Stimulated activated naive CD4-positive, alpha-beta T cell (primary cell): ENCODE measurements at places on chromosomes 2 and 18.

DNA sequence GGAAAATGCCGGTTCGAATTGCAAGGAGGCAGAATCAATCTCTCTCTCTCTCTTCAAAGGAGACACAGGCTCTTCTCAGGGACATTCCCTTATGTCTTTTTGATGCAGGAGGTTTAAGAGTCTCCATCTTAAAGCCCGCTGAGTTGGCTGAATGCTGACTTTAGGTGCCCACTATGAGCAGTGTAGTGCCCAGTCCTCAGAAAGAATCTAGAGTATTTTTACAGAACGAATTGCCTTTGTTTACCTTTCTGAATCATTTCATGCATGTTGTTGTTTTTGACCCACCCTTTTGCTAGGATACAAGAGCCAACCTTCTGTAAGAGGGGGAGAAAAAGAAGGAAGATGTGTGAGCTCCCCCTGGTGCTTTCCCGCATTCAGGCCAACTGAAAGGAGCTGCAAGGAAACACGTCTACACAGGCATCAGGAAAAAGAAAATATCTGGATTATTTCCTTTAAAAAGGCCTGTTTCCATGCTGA is 193.5 kb upstream of the TCF4 start:
- DNase-seq, result no peak

DNA sequence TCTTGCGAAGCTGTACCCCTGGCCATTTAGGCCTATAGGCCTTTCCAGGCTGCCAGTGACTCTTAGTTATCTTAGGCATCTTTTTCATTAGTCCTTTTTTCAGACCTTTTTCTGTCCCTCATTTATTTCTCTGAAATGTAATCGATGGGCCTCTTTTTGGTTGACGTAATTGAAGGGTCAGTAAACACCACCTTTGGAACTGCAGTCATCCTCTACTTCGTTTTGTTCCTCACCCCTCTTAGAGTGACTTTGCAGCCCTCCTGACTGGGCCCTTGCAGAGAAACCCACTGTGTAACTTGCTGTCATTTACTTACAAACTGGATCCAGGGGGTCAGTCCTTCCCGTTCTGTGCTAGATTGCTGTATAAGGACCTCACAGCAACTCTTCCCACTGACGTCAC is 23.2 kb downstream of the CENPO start:
- no peak for DNase-seq

DNA sequence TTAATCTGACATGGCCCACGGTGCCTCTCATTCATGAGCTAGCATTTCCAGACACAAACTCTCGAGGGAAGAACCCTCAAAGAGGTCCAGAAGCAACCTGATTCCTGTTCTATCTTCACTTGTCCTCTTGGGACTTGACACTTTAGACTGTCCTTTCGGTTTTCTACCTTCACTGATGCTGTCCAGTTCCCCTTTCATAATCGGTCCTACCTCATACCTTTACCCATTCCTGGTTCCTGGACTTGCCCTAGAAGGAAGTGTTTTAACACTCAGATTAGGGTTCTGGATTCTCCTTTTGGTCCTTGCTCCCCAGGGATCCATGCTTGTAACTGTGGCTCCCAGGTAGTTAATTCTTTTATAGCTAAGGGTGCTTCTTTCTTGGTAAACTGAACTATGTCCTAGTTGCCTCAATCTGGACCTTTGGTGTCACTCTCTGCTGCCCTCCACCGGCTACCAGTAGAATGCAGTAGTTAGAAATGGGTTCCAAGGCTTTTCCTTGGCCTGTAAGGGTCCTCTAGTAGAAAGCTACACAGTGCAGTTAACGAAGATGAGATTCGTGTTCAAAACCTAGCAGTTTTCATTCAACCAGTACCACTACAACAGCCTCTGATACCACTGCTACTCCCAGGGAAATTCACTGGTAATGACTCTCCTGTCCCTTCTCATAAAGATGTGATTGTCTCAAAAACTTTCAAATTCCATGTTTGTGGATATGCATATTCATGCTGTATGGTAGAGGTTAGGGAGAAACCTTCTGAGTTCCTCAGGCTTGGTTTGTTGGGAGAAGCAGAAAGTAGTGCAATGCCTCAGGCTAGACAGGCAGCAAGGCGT is 178.1 kb upstream of the CYP26B1 start:
- no peak for DNase-seq

- DNase-seq, result no peak
These were observed 28.7 kb downstream of the CNTNAP5 start for GRCh38 chr2:124053796-124054195.

DNA sequence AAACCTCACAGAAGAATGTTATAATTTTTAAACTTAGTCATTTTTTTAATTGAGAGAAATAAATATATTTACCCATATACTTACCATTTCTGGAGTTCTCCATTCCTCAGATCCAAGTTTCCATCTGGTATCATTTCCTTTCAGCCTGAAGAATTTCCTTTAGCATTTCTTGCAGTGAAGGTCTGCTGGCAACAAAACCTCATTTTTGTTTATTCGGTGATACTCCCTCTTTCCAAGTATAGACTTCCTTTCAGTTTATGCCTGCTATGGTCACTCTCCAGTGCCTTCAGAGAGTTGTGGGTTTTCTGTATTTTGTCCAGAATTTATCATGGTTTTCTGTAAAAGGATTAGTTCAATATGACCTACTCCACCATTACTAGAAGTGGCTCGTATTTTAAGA is 17.0 kb downstream of the WDPCP start:
- no peak for DNase-seq

GRCh38 chr18:3623769-3624545 is 174.0 kb downstream of the TGIF1 start:
- no peak for DNase-seq

DNA sequence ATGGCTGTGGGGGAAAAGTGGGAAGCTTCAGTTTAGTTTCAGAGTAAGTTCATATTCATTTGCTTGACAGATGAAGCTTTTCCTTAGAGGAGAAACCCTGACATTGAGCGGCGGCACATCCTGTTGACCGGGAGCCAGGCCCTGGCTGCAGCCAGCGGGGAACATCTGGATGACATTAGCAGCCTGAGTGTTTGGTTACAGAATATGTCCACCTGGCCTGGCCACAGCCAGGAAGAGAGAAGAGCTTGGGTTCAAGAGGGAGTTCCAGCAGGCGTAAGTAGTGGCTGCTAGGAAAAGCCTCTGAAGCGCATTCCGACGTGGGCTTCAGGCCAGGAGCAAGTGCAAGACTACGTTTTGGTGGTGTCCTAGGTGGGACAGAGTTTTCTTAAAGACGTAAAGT is 144.9 kb upstream of the MYCN start:
- no peak for DNase-seq

GRCh38 chr2:36633470-36634092 is 35.6 kb upstream of the FEZ2 start:
- no peak for DNase-seq

DNA sequence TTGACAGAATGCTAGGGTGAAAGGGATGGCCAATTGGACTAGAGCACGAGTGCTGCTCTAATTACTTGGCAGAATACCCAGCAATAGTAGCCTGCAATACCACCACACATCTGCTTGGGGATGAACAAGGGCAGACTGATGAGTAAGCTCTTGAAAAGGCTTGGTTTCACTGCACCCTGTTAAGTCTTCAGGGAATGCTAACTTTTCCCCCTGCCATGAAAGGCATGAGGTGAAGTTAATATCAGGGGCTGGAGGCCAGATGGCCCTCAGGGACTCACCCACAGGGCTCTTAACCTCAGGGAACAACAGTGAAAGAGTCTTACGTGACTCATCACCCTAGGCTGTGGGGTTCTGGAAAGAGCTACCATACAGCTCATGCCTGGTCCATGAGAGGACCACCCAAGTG is 51.7 kb upstream of the MYL1 start:
- no peak for DNase-seq

- DNase-seq, result no peak
These were observed 227.6 kb downstream of the SEPTIN10 start for GRCh38 chr2:109386004-109386695.

GRCh38 chr2:80700961-80701360 is 396.4 kb upstream of the LRRTM1 start:
- no peak for DNase-seq

GRCh38 chr2:227198866-227199265 is 34.4 kb downstream of the COL4A3 start:
- no peak for DNase-seq

DNA sequence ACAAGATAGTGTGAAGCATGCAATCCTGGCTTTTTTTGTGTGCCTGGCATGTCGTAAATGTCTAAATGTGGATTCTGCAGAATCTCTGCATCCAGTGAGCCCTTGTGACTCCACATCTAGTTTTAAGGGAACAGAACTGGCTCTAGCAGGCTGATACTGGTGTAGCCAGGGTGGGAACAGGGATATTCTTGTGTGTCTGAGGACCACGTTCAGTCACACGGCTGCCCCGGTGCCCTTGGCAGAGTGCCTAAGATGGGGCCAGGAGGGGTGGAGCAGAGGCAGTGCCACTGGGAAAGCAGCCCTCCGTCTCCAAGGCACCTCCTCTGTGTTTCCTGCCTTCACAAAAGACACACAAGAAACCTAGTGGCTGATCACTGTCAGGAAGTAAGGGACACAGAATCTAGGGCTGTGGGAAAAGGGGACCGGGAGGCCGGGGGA is 91.5 kb upstream of the PARD3B start:
- no peak for DNase-seq

DNA sequence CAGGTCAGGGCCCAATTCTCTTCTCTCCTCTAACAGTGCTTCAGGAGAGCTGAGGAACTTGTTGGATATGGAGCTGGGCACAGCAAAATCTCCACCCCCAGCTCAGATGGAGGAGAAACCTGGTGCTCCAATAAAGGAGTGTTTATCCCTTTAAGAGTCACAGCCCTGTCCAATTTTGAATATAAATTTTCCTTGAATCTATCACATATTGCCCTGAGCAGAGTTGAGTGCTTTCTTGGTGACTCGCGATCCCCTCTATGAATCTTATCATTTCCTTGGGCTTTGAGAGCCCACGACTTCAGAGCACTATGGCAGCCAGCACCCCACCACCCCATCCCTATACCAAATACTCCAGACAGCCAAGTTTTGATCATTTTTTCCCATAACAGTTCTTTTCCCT is 34.4 kb upstream of the SMAD7 start:
- no peak for DNase-seq

DNA sequence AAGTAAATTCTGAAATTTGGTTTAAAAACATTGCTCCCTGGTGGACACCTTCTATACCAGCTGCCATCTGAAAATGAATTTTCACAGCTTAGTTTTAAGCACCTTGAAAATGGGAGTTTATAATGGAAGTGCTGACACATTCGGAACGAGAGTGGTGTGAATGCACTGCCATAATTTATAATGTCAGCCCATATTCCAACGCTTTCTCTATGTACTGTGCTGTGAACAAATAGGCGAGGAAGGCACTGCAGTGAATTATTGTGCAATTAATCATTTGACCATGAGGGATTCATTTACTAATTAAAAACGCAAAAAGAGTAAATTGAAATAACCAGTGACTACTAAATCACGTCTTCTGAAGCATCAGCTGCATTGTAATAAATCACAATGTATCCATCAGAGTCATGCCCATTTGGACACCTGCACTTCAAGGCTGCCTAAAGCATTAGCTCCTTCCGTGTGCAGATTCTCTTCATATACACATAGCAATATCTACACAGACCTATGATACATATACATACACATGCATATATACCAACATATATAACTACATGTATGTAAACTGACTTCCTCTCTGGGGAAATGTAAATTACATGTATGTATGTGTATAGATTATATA is 699.8 kb downstream of the GALR1 start:
- no peak for DNase-seq

- DNase-seq, result no peak
These were observed 565.3 kb upstream of the CRIM1 start for GRCh38 chr2:35790292-35790691.

GRCh38 chr2:128665113-128665512 is 346.4 kb upstream of the HS6ST1 start:
- no peak for DNase-seq
